ENCODE measurements at places on chromosomes 11 and 22.

DNA sequence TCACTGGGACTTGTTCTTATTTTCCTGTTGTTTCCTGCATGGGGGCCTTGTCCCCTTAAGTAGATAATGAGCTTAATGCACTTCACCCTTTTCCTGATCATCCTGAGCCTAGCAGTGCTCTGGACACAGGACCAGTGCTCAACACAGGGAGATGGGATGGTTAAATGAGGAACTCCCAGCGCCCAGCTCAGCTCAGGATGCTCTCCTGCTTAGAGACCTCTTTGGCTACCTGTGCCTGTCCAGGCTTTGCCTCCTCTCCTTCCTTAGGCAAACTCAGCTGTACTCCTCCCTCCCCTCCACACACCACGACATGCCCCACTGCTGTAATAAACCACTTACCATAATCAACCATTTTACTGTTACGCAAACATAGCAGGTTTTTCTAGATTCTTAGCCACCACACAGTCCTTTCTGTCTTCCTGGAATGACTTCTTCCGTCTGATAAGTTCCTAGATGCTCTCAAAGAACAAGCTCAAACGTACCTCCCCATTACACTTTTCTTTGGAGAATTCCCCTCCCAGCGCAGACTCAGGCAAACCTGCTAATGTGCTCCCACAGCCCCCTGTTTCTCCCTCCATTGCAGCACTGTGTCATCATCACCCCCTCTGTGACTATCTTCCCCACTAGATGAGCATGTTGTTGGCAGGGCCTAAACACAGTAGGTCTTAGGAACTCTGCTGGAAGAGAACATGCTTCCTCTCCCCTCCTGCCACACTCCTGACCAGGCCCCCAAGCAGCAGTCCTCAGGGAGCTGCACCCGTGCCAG is 113.6 kb downstream of the MICAL2 start:
- DNase-seq: no peak

DNA sequence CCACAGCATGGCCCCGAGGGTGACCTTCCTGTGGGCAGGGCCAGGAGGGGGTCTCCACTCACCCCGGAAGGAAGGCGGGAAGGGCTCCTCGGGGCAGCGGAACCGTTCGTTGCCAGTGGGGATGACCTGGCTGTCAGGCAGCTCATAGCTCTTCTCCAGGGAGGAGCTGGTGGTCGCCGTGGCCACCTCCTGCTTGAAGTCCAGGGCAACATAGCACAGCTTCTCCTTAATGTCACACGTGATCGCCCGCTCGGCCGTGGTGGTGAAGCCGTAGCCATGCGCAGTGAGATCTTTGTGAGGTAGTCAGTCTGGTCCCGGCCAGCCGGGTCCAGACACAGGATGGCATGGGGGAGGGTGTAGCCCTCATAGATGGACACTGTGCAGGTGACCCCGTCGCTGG is 31.5 kb upstream of the SYT8 start:
- DNase-seq: no peak

- no peak for DNase-seq
Observed at GRCh38 chr11:101046947-101047346, 82.7 kb downstream of the PGR start.

DNA sequence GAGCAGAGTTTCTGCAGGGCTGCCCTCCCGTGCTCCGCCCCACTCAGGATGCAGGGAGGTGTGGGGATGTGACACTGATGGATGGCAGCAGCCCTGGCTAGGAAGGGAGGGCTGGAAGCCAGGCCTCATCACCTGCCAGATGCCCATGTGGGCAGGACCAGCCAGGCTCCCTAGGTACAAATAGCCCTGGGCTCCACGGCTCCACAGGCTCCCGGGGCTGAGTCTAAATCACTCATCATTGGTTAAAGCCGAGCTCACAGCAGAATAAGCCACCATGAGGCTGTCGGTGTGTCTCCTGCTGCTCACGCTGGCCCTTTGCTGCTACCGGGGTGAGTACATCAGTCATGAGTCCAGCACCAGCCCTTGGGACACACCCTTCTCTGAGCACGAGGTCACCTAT is at the start of gene SCGB1D1:
SCGB1D1 (plus strand) TSS at position 206 of the 400 bp plus-strand sequence; CDS start at position 275, 69 bp downstream.
- DNase-seq: no peak

GRCh38 chr22:29298641-29299040 is 7.8 kb upstream of the GAS2L1 start:
- no peak for DNase-seq

DNA sequence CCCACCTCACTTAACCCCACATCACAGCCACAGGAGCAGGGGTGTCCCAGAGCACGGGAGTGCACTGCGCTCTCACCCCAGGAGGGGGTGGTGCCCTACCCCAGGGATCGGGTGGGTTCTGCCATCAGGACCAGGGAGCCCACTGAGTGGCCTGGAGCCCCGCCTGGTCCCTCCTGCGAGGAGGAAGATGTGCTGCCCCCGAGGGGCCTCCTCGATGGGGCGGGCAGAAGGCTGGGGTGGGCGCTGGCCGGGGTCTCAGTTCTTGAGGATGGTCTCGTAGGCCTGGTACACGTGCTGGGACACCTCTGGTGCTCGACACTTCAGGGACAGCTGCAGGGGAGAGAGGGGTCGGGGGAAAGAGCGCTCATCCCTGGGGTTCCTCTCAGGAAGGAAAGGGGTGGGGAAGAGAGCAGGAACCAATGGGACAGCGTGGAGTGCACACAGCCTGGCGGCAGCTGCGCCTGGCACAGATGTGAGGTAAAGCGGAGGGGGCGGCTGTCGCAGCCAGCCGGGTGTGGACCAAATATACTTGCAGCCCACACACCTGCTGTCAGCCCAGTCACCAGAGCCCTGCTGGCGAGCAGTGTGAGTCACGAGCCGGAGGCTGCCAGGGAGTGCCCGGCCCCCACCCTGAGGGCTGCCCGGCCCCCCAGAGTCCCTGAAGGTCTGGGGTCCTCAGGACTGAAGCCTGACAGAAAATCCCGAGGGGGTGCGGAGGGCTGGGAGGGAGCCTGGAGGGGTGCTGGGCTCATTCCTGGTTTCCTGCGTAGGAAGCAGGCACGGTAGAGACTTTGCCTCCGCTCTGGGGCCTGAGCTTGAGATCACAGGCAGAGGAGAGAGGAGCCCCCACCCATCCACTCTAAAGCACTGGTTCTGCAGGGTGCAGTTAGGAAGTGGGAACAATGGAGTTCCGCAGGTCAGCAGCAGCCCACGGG is 13.3 kb upstream of the RASL10A start:
- no peak for DNase-seq

- no peak for DNase-seq
Observed at GRCh38 chr11:15988016-15988550, 368.3 kb downstream of the SOX6 start.

- no peak for DNase-seq
Observed at GRCh38 chr11:114166897-114167323, 107.4 kb downstream of the ZBTB16 start.

GRCh38 chr11:113697111-113697510 is 9.0 kb downstream of the TMPRSS5 start:
- no peak for DNase-seq

- DNase-seq: no peak
Observed at GRCh38 chr11:112794331-112794846, 166.8 kb upstream of the NCAM1 start.

DNA sequence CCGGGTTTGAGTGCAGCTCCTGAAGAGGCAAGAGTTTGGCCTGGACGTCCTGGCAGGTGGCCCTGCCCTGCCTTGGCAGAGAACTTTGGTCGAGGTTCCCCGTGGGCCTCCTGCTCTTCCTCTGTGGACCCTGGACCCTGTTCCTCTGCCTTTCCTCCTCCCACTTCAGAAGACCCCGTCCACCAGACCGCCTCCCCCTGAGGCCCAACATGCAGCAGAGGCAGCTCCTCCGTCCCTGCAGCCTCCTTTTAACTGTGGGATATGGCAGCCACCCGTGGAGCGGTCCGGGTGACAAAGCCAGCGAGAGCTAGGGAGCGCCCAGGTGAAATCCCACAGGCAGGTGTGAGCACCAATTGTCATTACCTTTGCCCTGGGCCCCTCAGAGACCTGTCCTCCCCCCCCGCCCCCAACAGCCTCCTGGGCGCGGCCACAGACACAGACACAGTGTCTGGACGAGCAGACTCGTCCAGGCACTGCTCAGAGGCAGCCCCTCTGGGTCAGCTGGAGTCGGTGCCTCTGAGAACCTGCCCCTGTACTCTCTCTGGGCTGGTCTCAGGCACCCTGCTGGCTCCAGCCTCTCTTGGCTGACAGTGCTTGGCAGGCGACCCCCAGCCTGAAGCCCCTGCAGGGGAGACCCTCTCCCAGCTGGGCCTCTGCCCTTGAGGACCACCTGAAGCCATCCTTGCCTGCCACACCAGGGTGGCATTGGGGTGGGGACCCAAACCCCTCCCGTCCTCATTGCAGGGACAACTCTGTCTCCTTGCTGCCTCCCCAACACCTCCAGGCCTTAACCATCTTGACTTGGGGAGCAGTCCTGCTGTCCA is 4.1 kb upstream of the PTDSS2 start:
- DNase-seq: no peak

GRCh38 chr22:49247194-49247924 is 580.3 kb downstream of the BRD1 start:
- no peak for DNase-seq

DNA sequence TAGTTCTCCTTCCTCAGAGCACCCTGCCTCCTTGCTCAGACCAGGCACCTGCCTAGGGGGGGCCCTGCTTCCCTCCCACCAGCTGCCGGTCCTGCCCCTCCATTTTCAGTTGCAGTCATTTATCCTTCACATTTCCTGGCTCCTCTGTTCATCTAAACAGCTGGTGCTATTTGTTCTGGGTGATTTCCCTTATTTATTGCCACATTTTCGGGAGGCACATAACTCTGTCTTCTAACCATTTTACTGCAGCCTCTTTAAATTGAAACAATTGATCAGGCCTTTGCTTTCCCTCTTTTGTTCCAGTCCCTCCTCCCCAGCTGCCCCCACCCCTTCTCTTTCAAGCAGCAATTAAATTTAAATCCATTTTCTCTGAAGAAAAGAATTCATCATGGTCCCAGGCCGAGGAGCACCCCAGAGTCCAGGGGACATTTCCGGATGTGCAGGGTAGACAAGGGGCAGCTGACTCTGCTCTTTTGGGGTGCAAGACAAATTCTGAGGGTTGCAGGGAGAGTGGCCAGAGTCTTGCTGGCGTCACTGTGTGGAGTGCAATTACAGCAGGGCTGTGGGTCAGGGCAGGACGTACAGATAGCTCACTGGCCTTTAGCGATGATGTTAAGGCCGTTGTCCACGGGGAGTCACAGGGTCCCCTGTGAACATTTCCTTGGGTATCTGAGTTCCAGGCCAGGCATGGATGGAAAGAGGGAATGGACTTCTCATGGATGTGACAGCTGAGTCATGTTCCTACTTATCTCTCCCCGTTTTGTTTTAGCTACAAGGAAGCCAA is 476.4 kb downstream of the TBC1D22A start:
- DNase-seq: no peak

GRCh38 chr22:47089374-47089773 is 326.9 kb downstream of the TBC1D22A start:
- DNase-seq: no peak

- DNase-seq: no peak
Observed at GRCh38 chr11:128311742-128312719, 275.3 kb downstream of the ETS1 start.

GRCh38 chr22:45428391-45429385 is 15.2 kb downstream of the RIBC2 start:
- DNase-seq: no peak

DNA sequence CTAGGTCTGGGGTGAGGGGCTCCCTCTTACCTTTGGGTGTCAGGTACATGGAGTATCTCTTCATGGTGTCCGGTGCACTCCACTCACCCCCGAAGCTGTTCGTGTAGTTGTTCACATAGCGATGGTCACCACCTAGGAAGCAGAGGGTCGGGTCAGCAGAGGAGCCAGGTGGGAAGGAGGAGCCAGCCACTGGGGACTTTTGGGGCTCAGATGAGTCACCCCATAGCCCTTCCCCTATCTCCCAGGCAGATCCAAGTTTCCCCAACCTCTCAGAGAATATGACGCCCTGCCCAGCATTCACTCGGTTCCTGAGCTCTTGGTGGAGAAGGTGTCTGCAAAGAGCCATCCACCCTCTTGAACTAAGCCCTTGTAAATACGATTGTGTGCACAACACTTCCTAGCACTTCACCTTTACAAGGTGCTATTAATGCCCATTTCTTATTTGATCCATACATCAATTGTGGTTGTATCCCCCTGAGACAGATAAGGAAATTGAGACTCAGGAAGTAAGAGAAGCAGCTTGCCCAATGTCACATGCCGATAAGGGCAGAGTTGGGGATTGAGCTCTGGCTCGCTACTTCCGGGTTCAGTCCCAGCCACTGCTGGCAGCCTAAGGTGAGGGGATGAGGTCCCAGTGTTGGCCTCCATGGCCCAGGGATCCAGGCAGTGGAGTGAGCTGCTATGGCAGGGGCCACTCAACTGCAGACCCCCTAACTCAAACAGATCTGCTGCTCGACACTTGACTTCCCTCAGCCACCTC is 14.8 kb downstream of the TRIM29 start:
- DNase-seq: peak; percentile 65

DNA sequence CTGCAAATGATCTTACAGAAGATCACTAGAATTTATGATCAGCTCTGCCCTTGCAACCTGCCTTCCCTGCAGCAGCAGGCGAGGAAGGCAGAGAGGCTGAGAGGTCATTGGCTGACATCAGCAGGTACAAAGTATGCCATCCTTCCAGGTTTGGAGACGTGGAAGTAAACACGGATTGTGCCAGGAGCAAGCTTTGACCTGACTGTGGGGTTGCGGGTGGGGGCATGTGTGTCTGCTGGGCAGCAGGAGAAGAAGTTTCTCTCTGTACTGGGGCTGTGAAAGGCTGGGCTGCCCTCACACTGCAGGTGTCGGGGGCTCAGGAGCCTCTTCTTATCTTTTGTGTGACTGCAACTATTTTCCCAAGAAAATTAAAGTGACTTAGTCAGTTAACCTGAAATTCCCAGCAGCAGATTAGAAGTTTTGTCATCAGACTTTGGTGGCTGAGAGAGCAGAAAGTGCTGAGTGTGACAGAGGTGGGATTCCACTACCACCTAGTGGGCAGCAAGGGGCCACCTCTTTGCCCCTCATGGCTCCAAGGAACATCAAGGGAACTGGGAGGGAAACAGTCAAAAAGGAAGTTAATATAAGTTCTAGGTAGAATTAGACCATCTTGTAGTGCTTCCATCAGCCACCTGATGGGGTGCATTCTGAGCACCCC is 565.9 kb downstream of the ETS1 start:
- no peak for DNase-seq

DNA sequence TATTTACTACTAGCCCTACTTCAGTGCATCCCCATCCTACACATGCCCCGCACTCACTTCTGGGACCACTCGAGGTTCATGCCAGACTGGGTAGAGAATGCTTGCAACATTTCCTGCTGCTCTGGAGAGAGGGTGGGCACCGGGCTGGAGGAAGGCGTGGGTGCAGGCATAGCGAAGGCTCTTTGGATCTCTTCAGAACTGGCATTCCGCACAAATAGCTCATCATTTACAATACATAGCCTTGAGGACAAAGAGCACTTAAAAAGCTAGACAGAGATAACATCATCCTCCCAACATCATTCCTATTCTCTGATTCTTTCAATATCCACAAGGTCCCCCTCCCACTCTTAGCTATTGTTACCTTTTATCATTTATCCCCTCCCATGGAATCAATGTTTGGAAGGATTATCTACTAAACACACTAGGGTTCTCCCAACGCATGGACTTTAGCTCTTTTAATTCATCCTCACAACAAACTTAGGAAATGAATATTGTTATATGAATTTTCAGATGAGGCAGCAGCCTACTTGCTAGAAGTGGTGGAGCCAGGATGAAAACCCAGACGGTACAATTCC is 2.5 kb upstream of the TMEM223 start:
- DNase-seq: no peak
